ENCODE measurements at places on chromosomes 5 and 9.

GRCh38 chr5:109099081-109099480, 310.7 kb downstream of the PJA2 start:
- DNase-seq: no peak

GRCh38 chr9:8890695-8891094, 1091.1 kb upstream of the DMAC1 start:
- DNase-seq: no peak

DNA sequence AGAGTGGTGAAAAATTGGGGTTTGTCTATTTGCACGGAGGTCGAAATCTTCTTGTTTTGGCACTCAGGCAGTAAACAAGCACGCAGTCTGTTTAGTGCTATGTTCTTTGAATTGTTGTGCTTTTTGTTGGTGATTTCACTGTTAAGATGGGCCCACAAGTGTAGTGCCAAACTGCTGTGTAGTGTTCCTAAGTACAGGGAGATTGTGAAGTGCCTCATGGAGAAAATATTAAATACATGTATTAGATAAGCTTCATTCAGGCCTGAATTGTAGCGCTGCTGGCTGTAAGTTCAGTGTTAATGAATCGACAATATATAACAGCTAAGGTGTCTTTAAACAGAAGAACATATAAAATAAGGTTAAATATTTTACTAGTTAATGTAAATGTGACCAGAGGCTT, 17.3 kb downstream of the SREK1 start:
- DNase-seq: no peak

GRCh38 chr9:131791542-131792254, 51.8 kb upstream of the RAPGEF1 start:
- no peak for DNase-seq

GRCh38 chr9:111961009-111961408, 64.4 kb downstream of the UGCG start:
- no peak for DNase-seq

DNA sequence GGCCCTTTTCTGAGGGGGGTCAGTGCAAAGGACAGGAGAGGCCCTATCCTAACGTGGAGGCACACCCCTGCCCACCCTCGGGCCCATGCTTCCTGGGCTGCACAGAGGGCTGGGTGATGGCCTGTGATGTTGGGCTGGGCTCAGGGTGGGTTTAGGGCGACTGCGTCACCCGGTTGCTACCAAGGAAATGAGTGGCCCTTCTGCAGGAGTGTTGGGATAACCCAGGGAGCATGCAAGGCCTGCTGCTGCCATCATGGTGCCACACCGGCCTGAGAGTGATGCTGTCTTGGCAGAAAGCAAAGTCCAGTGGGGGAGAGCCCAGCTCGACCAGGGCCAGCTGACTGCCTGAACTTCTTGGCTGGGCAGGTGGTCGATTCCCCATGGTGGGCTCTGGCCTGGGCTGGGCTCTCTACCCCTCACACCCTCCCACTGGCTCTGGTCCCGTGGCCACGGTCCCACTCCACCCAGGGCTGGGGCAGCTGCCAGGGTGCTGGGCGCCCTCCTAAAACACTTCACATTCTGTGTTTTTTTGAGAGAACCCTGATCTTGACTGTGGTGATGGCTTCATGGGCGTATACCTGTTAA, 21.5 kb upstream of the MRNIP start:
- no peak for DNase-seq

Measured in DMS79 treated with DMSO at 0.1 percent for 48 hours (cell line).